Activated CD4-positive, alpha-beta memory T cell treated with anti-CD3 and anti-CD28 coated beads, Interleukin-2, amount 10 ng/mL, durations not matched to agents 7 days and 5 days (primary cell): ENCODE measurements at places on chromosomes 6 and 20. TPM values are rescaled to one million over a fixed set of nuclear protein-coding genes. Genes with fewer than 3 reads are reported as not detected.

The HLA-DQB1 gene
- total RNA-seq = 74.4 TPM

The JPH2 gene
- total RNA-seq = 0.10 TPM

The RIPPLY2 gene
- total RNA-seq = not detected

The CYP24A1 gene
- total RNA-seq = not detected

The SLPI gene
- total RNA-seq = 0.45 TPM

The TBX18 gene
- not detected for total RNA-seq

The UBD gene
- 0.38 TPM for total RNA-seq

The FAM184A gene
- 5.9 TPM for total RNA-seq

The NKAPL gene
- not detected for total RNA-seq

The OR2B6 gene
- total RNA-seq = not detected

The DYNLT2 gene
- total RNA-seq = 1.7 TPM

The POU3F2 gene
- total RNA-seq = not detected

The TP53TG5 gene
- not detected for total RNA-seq

The SFTA2 gene
- total RNA-seq = not detected

The CDSN gene
- not detected for total RNA-seq

The ANGPT4 gene
- total RNA-seq = not detected

The TMEM200A gene
- total RNA-seq = 3.0 TPM

The BPIFA1 gene
- total RNA-seq = not detected

The MRPS18B gene
- 42.4 TPM for total RNA-seq

The XKR7 gene
- not detected for total RNA-seq

The GOPC gene
- 22.9 TPM for total RNA-seq

The UST gene
- total RNA-seq = 0.80 TPM

The PCIF1 gene
- 45.7 TPM for total RNA-seq

The GRM1 gene
- total RNA-seq = not detected

The PMEPA1 gene
- 0.76 TPM for total RNA-seq

The LY6G6C gene
- not detected for total RNA-seq

The TTK gene
- total RNA-seq = 34.4 TPM

The SMLR1 gene
- not detected for total RNA-seq

The BCL2L1 gene
- 72.5 TPM for total RNA-seq

The OGFRL1 gene
- 11.7 TPM for total RNA-seq

The IYD gene
- not detected for total RNA-seq
